ENCODE measurements at places on chromosomes 13 and 19. TPM values are rescaled to one million over a fixed set of nuclear protein-coding genes. Genes with fewer than 3 reads are reported as not detected.

DNA sequence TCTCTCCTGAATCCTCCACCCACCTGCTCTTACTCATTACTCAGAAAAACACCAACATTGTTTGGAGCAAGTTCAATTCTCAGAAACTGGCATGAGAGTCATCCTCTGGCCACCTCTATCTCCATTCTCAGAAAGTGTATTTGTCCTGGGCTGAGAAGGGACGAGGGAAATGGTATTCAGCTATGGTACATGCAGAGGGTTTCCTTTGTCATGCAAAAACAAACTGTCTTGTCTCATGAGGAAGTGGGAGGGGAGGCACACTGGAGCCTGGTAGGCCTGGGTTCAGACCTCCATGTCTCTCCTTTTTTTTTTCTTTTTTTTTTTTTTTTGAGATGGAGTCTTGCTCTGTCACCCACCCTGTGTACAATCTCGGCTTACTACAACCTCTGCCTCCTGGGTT is 31.9 kb upstream of the LILRA2 start:
- DNase-seq, result no peak

DNA sequence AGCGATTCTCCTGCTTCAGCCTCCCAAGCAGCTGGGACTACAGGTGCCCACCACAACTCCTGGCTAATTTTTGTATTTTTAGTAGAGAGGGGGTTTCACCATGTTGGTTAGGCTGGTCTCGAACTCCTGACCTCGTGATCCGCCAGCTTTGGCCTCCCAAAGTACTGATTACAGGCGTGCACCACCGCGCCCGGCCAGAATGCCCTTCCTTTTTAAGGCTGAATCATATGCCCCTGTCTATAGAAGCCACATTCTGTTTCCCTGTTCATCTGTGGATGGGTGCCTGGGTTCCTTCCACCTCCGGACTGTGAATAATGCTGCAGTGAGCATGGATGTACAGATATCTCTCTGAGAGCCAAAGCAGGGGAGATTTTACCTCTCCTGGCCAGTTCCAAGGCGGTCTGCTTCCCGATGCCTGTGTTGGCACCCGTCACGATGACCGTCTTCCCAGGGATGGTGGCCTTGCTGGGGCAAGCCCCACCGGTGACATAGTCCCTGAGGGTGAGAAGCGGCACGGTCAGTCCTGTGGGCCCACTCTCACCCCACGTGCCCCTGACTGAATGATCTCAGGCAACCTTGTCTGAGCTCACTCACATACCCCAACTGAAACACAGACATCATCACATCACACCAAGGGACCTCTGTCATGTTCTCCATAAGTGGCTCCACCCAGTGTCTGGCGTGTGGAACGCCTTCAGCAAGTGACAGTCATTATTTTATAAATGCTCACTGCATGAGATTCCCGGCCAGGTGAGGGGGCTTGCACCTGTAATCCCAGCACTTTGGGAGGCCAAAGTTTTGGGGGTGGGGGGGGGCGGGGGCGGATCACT is 4.0 kb downstream of the RDH13 start:
- no peak for DNase-seq

- DNase-seq, result no peak
Measured at GRCh38 chr13:20414546-20415305, 110.9 kb downstream of the CRYL1 start.

DNA sequence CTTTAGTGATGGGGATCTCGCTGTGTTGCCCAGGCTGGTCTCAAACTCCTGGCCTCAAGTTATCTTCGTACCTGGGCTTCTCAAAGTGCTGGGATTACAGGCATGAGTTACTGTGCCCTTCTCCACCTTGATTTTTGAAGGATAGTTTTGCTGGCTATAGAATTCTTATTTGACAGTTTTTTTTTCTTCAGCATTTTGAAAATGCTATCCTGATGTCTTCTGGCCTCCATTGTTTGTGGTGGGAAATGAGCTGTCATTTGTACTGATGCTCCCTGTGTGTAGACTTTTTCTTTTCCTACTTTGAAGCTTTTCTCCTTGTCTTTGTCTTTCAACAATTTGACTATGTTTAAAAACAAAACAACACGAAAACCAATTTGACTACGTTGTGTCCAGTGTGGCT is 54.2 kb downstream of the SIPA1L3 start:
- no peak for DNase-seq

Gene UNC13A
- 0.02 TPM for total RNA-seq

GRCh38 chr13:114146629-114147028 is 14.2 kb upstream of the RASA3 start:
- no peak for DNase-seq

GRCh38 chr13:107590556-107590955 is 624.8 kb downstream of the LIG4 start:
- no peak for DNase-seq

Gene ARL11
- total RNA-seq, result 2.3 TPM

Gene POU2F2
- total RNA-seq, result 19.6 TPM

DNA sequence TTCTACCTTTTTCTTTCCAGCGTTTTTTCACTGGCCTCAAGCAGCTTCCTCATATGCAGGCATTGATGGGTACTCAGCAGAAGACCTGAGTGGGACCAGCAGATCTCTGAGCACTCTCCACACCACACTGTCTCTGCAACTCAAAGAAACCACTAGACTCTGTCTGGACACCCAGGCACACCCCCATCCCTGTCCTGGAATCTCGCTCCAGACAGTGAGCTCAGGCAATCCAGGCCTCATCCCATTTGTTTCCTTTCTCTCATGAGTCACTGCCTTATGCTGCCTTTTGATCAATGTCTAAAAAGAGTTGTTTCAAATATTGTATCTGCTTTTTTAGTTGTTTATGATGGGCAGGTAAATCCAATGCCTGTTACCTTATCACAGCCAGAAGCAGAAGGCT is 19.7 kb upstream of the POP4 start:
- DNase-seq, result no peak

- no peak for DNase-seq
Measured at GRCh38 chr13:37383046-37383445, 215.5 kb downstream of the POSTN start.

- no peak for DNase-seq
Measured at GRCh38 chr13:36438594-36439483, 6.5 kb downstream of the CCNA1 start.

- DNase-seq, result no peak
Measured at GRCh38 chr19:28330831-28331230, 882.1 kb downstream of the UQCRFS1 start.

Gene SLC6A16
- total RNA-seq, result 4.8 TPM

DNA sequence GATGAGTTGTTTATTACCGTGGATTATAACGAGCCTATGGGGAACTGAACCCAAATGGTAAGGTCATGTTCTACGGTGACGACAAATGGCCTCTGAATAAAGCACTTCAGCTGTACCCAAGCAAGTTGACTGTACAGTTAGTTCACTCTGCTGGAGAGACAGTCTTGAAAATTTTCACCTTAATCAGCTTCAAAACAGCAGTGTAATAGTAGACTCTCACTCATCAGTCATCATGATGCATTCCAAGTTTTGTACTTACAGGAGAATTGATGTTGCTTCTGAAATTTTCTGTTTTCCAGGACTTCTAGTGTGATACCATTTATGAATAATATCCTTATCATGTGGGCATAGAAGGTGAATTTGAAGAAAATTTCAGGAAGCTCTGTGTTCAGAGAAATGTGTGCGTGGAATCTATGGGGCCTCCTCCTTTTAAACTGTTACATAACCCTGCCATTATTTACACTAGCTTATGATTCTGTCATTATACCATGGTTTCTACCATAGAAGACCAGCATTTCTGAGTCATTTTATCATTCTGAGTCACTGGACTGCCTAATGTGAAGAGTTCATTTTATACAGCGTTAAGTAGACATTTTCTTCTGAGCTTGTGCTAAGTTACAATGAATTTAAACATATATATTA is 96.9 kb downstream of the WDFY2 start:
- no peak for DNase-seq

- DNase-seq, result no peak
Measured at GRCh38 chr13:78430166-78430791, 173.1 kb downstream of the POU4F1 start.

DNA sequence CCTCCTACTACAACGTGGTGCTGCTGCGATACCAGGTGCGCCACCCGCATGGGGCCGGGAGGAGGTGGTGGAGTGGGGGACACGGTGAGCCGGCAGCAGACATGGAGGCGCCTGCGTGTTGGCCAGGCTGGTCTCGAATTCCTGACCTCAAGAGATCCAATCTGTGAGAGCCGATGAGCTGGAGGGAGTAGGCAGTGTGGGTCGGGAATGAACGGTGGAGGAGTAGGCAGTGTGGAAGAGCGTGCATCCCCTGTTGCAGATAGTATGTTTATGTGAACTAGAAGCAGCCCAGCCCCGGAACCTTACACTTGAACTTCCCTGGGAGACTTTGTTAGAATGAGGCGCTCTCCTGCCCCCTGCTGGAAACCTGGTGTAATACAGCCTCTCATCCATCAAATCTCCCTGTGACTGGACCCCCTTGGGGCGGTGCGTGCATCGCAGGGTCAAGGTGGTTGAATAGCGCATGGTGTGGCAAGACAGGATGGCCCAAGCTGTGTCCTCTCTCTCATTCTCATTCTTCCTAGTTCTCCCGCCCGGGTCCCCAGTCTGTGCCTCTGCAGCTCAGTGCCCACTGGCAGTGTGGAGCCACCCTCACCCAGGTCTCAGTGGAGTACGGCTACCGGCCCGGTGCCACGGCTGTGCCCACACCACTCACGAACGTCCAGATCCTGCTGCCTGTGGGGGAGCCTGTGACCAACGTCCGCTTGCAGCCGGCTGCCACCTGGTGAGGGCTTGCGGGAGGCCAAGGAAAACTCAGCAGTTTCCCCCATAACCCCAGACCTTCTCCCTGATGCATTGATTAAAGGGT is 10.5 kb upstream of the B3GNT3 start:
- peak; percentile 84 for DNase-seq

Gene ZNF730
- 1.3 TPM for total RNA-seq

- no peak for DNase-seq
Measured at GRCh38 chr13:32142956-32143375, 111.4 kb downstream of the FRY start.

DNA sequence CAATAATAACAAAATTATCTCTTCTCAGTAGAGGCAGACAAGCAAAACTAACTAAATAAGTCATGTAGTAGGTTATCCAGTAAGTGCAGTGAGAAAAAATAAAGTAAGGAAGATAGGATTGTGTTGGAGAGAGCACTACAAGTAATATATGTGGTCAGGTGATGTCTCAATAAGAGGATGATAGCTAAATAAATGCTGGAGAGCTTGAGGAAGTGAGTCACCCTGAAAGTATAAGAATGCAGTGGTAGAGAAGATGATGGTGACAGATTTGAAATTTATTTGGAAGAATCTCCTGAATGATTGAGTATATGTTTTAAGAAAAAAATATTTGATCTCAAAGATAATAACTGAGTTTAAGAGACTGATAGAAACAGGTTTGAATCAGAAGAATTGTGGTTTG is 152.2 kb upstream of the PRR20A start:
- no peak for DNase-seq

DNA sequence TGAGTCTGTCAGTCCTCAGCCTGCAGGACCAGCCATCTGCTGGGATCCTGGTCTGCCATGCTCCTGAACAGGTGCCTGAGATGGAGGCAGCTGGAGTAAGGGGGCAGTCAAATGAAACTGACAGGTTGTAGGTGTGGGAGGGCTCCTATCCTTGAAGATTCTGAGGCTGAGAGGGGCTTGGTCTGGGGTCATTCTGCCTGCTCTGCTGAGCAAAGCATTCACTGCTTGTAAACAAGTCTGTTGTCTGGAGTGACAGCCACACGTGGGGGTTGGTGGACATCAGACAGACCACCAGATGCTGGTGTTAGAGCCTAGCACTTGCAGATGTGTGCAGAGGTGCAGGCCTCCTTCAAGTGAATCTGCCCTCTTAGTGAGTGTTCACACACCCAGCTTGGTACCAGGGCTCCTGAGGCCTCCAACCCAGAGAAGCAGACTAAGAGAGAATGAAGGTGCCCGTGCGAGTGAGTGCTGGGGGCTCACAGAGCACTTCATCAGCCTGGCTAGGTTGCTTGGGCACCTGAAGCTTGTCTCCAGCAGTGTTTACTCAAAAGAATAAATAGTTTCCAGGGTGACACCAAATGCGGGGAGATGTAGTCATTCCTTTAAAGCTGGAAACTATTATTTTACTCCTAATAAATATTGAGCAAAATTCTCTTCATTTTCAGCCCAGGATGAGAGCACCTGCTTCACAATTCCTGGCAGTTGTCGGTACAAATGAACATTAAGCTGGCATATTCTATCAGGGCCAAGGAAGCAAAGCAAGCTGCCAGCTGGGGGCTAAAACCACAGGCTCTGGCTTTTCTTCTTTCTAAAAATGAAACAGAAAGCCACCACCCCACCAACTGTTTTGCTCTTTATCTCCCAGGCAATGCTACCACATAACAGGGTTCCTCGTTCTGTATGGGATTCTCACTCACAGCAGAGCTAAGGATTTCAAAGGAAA is 82.3 kb downstream of the RNASEH2B start:
- DNase-seq, result peak; percentile 71

Gene BRSK1
- total RNA-seq, result 6.8 TPM

GRCh38 chr19:56919308-56919995 is 78.9 kb upstream of the PEG3 start:
- DNase-seq, result no peak

GRCh38 chr19:4979211-4979807 is 10.4 kb downstream of the KDM4B start:
- DNase-seq, result no peak

Gene ACP7
- not detected for total RNA-seq

DNA sequence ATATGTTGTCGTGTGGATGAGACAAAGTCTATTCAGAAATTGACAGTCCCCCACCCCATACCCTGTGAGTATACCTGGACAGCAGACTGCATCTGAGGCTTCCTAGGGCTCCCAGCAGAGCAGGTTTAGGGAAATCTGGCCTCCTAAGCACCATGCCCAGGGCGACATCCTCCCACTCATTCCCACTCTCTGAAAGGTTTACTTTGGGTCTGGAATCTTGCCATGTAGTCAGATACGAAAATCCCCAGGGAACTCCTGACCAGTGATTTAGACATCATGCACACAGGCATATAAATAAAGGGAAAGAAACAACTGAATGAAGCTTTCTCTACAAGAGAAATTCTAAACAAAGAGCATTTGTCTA is 717 bp upstream of the NALCN start:
- DNase-seq, result no peak

Gene PROZ
- not detected for total RNA-seq

- no peak for DNase-seq
Measured at GRCh38 chr19:9040131-9040530, 29.9 kb upstream of the MUC16 start.

GRCh38 chr13:93450191-93450621 is 223.6 kb downstream of the GPC6 start:
- DNase-seq, result no peak

- DNase-seq, result no peak
Measured at GRCh38 chr13:27148900-27149299, 22.7 kb downstream of the USP12 start.

GRCh38 chr13:73171271-73171682 is 112.5 kb downstream of the KLF5 start:
- DNase-seq, result no peak
